ENCODE measurements at places on chromosomes 6 and 20.
A peak's percentile ranks its signal among the peaks of the same experiment; 100 is the strongest.

DNA sequence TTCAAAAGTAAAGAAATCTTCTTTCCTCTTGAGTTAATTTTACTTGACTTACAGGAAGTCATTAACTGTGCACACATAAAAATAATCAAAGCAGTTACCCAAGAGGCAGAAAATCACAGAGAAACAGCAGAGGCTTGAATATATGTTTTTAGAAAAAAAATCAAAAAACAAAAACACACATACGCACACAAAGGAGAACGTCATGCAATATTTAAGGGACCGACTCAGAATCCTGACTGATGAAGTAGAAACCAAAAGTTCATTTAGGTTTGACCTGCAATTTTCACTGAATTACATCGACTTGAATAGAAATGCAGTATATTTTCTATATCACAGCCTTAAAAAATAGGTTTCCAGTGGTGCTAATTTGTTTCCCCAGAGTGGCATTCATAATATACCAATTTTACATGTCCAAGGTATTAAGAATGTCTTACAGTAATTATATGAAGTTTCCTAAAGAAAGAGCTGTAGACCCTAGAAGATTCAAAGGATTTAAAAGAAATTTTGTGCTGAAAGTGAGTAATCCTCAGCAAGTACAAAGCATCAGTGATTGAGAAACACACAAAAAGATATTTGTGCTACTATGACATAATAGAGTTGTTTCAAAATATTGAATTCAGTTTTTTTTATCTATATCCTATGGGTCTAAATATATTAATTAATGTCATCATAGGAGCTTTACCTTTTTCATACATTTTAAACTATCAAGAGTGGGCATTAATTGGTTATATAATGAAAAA lies 358.5 kb upstream of the RUNX2 start:
- DNase-seq, result no peak

- DNase-seq, result no peak
Measured at GRCh38 chr6:74735304-74735703, 470.5 kb downstream of the COL12A1 start.

- DNase-seq, result no peak
Measured at GRCh38 chr6:36121787-36122494, 8.4 kb upstream of the MAPK13 start.

- no peak for DNase-seq
Measured at GRCh38 chr6:24125980-24126379, at the start of gene NRSN1. Gene NRSN1 (plus strand): TSS chr6:24126215. CDS start chr6:24134328, 8,113 bp downstream.

DNA sequence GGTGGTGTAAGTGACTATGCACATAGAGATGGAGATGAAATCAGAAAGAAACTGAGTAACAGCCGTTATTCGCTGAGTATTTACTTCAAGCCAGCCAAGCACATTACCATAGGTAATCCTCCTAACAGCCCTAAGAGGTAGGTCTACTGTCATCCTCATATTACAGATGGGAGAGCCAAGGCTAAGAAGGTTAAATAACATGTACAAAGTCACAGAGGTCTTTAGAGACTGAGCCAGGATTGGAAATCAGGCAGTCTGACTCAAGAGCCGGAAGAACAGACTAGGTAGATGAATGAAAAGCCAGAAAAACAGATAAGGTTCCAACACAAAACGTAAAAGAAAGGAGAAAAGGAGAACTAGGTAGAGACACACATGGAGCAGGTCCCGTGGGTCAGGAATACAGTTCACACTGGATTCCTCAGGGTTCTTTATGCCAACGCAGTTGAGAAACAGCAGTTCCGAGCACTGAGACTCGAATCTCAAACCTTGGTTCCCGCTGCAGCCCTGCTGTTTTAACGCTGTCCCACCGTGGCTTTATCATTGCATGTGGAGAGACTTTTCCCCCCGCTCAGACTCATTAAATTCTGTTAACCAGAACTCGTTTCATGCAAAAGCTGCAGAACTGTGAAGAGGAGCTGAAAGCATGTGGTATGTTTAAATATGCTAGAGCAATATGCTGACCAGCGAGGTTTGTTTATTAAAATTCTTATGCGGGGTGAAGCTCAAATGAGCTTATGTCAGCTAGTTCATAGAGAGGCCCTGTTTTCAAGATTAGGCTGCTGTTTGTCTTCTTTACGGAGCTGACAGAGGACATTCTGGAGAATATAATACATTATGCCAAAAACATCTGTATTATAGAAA lies 537.9 kb downstream of the CD83 start:
- DNase-seq, result no peak

DNA sequence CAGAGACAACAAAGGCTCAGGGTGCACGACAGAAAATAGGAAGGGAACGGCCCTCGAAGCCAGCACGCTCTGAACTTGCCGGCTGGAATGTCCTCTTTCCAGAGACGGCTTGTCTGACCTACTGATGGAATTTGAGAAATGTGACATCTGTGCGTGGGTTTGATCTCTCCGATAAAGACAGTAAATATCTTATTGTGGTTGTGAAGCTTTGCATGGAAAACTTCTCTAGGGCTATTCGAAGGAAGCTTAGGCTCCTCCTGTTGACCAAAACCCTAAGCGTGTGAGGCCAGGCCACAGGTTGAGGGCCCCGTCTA lies 247.3 kb downstream of the ZNF217 start:
- DNase-seq, result no peak

- peak; percentile 33 for DNase-seq
Measured at GRCh38 chr6:149864578-149865535, 698 bp upstream of the LRP11 start.

- DNase-seq, result no peak
Measured at GRCh38 chr20:6081236-6081635, 27.4 kb upstream of the LRRN4 start.

DNA sequence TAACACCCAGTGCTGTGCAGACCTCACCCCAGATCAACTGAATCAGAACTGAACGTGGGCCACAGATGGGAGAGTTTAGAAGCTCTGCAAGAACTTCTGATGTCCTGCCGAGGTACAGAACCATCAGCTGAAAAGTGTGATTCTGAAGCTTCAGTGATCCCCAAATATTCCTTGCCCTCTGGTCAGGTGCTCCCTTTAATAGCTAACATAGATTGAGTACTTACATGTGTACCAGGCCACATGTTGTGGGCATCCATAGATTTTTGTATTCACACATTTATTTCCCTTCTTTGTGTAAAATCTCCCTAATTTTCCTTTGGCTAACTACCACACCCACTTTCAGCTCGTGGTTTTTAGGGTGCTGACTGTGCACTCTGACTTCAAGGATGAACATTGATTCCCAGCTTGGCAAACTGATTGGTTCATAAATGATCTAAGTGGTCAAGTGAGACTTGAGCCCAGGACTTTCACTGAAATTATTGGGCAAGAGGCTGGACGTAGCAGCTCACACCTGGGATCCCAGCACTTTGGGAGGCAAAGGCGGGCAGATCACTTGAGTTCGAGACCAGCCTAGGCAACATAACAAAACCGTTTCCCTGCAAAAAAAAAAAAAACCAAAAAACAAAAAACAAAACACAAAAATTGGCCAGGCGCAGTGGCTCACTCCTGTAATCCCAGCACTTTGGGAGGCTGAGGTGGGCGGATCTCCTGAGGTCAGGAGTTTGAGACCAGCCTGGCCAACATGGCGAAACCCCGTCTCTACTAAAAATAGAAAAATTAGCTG lies 162.2 kb downstream of the BCAS1 start:
- DNase-seq, result no peak

DNA sequence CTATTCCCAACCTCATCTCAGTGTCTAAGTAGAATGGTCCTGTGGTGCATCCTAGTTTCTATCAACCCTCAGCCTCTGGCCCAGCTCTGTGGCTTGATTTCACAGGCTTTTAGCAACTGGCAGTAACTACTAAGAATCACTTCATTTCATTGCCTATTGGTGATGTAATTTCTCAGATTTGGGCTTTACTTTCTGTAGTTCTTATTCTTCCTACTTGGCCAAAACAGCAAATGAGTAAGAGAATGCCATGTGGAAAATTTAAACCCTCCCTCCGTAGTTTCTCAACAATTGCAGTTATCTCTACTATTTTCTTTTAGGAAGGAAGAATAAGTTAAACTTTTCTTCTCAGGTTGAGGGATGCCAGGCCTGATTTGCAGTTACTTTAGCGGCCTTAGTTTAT lies 387.3 kb downstream of the CDKAL1 start:
- DNase-seq, result no peak

DNA sequence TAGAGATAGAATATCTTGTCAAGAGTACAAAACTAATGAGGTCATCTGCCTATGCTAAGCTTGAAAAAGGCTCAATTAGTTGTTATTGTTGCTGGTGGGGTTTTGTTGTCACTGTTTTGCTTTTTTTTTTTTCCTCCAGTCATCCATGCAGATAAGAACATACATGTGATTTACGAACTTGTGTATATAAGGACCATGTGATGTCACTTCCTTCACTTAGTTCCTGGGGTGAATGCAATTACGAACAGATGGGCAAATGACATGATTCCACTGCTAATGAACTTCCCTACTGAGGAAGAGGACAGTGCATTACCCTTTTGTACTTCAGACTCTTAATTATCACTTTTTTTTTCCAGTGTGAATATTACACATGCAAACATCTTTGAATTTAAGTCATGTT lies 1175.3 kb upstream of the GJE1 start:
- no peak for DNase-seq

- no peak for DNase-seq
Measured at GRCh38 chr20:32520927-32521203, 64.3 kb downstream of the NOL4L start.

DNA sequence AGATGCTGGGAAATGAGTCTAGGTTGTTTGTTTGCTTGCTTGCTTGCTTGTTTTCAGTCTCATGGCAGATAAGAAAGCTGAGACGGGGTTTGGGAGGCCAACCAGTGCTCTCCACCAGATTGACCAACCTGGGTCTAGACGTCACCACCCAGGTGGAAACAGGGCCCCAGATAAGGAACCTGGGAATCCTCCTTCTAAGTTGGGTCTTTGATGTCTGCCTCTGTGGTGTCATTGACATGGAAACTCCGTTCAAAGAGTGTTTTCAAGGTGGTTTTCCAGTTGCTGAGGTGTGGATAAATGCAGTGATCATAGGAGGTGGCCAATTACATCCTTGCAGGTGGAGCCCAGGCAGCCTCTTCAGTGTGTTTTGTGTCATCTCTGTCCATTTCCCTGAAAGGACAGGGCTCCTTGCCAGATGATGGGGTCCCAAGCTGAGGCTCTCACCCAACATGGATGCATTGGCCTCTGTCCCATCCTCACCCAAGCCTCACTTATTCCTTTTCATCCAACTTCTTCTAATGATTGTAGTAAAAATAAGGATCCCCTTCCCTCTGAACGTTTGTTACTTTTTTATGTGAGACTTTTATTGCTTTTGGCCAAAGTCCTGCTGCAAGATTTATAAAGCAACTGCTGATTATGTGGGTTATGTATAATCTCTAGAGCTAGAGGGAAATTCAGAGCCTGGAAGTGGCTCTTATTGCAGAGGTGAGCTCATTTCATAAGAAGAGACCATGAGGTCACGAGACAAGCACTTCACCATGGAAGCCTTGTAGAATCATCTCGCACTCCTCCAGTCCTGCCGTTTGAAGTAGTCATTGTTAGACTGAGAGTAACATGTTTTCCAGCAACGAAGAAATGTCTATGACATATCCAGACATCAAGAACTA lies 32.0 kb upstream of the SYNDIG1 start:
- no peak for DNase-seq

DNA sequence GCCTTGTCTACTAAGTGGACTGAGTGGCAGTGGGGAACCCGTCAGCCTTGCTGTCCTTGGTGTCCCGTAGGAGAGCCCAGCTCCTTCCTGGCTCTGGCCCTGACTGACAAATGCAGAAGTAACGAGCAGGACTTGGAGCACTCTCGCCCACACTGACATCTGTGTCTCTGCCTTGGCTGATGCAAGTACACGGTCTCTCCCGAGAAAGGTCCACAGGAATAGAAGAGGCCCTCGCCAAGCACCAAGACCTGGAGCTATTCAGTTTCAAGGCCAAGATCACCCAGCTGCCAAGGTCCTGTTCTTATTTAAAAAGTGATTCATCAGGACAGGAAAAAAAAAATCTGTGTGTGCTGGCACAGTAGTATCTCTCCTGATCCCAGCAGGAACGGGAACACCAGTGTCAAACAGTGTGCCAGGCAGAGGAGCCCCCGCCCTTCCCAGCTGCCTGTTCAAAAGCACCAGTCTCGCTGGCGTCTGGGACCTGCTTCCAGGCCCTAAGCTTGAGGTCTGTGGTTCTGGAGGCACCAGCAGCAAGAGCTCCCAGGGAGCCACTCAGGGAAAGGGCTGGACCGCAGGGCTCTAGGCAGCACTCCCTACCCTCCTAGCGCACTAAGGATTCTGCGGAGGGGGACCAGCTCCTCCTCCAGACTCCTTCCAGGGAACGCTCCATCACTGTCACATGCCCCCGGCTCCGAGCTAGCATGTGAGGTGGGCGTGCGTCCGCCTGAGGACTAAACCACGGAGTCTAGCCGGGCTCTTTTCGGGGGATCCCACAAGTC lies 376.9 kb downstream of the RNGTT start:
- DNase-seq, result no peak

Measured in T-helper 2 cell treated with Interferon-gamma antibody and Interleukin-4, amounts not matched to agents 5 μg/mL and 100 μg/mL, for 36 hours (primary cell).